ENCODE measurements at places on chromosomes 13 and 19.
A peak's percentile ranks its signal among the peaks of the same experiment; 100 is the strongest.

- DNase-seq: no peak
Measured at GRCh38 chr19:15506074-15506571, 2.2 kb upstream of the CYP4F22 start.

- DNase-seq: no peak
Measured at GRCh38 chr13:40119852-40120251, 464.4 kb downstream of the COG6 start.

DNA sequence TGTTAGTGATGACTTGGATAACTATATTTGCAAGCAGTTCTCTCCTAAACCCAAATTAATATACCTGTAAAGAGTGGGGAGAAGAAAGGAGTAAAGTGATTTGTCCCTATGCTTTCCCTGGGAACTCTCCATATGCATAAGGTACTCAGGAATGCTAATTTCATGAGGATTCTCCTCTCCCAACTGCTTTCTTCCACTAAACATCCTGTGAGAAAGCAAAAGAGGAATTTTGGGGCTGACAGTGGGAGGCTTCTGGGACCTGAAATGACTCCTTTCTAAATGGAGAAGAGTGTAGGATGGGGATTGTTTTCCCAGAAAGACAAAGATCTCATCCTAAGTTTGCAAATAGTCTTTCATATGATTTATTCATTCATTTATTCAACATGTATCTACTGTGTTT, 250.5 kb downstream of the TDRD3 start:
- DNase-seq: no peak

DNA sequence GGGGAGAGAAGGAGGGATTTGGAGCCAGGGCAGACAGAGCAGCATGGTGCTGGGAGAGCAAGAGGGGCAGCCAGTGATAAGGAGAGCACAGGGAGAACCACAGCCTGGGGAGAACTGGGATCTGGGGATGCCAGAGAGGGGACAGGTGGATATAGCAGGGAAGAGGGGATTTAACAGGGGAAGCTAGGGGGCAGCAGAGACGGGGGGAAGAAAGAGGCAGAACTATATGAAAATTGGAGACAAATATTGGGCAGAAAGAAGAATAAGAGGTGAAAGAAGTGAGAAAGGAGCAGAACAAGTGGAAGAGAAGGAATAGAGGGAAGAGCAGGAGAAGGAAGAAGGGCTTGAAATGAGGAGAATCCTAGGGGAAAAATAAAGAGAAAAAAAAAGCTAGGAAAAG, 6.5 kb upstream of the ZNF528 start:
- DNase-seq: no peak

DNA sequence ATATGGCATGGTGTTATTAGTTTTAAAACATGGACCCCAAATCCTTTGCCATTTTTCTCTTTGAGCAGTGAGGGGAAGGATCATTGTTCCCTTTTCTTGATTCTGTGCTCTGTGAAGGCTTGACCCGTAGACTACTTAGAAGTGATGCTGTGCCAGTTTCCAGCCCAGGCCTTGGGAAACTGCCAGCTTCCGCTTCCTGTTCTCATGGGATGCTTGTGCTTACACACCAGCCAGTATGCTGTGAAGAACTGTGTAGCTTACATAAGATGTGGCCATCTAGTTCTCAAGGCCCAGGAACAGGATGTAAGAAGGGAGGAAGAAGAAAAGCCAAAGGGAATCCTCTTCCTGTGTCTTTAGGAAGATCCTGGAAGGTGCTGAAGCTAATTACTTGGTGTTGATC, 180.9 kb downstream of the PCCA start:
- no peak for DNase-seq

- DNase-seq: no peak
Measured at GRCh38 chr19:43956827-43957226, 5.8 kb downstream of the ZNF221 start.

DNA sequence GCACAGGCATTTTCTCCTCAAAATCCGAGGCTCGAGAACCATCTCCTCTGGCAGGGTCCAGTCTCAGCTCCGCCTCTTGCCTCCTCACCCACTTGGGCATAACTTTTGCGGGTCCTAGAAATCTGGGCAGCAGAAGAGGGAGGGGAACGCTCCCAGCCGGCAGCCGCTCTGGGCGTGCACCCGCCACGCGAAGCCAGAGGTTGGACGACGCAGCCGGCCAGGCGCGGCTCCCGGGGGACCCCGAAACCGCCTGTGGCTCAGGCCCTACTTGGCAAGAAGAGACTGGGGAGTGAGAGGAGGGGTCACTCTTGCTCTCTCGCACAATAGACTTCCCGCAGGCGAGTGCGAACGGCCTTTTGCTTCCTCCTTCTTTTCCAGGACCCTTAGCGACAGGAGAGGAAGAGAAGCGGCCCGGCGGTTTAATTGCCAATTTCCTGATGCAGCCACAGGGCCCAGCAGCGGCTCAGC, 6.0 kb upstream of the SOX1 start:
- no peak for DNase-seq

DNA sequence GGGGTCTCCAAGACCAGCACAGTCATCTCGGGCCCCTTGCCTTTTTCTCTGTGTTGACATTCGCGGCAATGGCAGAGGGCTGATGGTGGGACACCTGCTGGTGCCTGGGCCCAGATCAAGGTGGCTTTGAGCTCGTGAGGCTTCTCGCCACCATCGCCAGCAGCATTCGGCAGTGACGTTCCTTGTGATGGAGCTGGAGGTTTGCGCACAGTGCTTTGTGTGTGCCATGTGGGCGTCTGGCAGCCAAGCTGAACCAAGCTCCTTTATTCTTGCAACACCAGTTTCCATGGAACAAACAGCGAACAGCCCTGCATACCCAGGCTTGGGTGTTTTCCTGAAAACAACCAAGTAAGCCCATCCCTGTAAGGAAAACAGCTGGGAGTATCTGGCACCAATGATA, 9.1 kb upstream of the TMEM255B start:
- DNase-seq: no peak

DNA sequence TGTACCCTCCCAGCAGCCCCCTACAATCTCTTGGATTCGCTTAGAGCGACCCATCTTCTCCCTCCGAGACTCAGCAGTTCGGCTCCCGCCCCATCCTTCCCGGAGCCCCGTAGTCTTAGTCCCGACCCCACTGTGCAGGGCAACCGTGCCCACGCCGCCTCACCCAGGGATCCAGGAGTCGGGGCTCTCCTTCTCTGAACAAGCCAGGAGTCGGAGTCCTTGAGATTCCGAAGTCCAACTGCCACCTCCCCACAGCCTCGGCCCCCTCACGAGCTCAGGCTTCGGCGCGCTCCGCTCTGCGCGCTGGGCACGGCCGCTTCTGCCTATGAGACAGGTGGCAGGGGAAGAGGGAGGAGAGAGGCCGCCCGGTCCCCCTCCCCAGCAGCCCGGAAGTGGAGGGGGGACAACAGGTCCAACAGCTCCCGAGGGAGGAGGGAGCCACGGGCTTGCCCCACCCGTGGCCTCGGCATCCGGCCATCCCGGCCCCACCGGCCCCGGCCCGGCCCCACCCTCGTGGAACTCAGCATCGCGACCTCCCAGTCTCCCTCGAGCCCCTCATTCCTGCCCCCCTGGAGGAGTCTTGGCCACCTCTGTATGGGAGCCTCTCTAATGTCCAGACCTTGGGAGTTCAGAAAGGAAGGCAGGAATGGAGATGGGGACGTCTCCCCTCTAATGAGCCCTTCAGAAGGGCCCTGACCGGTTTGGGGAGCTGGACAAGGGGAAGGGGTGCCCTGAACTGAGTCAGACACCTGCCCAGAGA, at the start of gene PHLDB3:
Gene PHLDB3, minus strand, starts transcription at position 321 of the 760 bp plus-strand sequence. CDS start 628 bp downstream, outside the sequence.
- DNase-seq: peak; percentile 67

GRCh38 chr13:92510416-92510815, 716.2 kb upstream of the GPC6 start:
- DNase-seq: no peak

DNA sequence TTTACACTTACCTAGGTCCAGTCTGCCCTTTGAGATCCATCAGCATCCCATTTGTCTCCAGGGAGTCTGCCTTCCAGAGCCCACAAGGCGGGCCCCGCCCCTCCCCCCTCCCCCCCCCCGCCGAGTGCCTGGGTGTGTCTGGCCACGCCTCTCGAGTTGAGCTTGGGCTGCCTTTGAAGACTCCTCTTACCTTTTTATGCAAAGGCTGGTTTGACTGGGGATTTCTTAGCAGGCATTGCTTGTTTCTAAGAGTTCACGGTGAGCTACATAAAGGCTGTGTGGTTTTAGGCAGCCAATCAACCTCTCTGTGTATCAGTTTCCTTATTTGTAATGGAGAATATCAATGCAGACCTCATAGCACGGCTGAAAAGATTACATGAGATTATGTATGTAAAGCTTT, 11.3 kb downstream of the GPR12 start:
- no peak for DNase-seq

DNA sequence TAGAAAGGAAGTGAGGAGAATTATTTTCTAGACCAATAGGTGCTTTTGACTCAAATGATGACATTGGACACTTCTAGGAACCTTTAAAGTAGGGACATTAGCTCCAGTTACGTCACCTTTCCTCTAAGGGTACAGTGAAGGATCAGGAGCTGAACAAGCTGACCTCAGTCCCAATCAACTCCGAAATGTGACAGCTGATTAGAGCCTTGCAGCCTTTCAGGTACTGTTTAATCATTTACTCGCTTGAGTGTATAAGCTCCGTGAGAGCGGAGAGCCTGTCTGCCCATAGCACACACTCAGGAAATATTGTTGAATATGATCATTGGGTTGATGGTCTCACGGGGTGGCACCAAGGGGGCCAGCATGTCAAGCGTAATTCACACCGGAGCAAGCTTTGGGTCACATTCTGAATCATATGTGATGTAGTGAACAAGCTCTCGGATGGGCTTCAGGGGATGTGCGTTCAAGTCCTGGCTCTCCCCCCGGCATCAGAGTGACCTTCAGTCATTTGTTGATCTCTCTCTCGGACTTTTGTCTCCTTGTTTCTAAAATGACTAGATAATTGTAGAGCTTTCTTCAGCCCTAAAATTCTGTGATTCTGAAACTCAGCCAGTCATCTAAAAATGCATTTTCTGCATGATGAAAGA, 141.9 kb downstream of the ZIC5 start:
- DNase-seq: no peak

- no peak for DNase-seq
Measured at GRCh38 chr13:20389696-20390525, 135.7 kb downstream of the CRYL1 start.

- DNase-seq: no peak
Measured at GRCh38 chr19:31781542-31781941, 432.3 kb upstream of the TSHZ3 start.

GRCh38 chr19:1250437-1251260, 2.3 kb downstream of the MIDN start:
- DNase-seq: peak; percentile 77

GRCh38 chr13:34161931-34162543, 344.1 kb downstream of the RFC3 start:
- no peak for DNase-seq

GRCh38 chr19:16001481-16002312, 52.9 kb downstream of the OR10H4 start:
- peak; percentile 45 for DNase-seq

DNA sequence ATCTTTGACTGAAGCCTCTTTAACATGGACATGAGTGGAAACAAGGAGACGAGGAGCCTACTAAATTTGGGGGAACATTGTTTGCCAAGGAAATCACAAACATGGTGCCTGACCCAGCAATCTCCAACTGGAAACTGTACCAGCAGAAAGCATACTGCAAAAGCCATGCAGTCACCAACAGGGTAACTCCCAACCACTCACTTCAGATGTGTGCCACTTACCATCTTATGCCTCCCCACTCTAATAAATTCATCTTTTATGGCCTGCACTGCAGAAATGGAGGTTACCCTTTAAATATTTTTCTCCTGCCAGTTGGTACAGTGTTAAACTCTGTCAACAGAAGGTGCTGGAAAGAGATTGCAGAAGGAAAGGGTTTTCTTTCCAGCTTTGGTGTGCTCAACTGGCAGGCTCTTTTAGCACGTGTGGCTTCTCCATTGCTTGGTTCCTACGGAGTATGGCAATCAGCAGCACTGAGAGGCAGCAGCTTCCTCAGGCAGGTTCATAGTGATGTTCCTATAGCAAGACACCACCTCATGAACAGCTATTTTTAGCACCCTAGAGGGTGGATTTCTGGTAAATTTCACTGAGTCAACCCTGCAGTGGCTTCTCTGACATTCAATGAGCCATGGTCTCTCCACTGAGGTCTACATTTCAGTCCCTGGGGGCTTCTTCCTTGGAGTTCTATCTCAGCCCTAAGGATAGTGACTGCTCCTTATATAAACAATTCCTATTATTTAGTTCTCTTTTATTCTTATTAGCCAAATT, 21.4 kb downstream of the MIR17HG start:
- no peak for DNase-seq

DNA sequence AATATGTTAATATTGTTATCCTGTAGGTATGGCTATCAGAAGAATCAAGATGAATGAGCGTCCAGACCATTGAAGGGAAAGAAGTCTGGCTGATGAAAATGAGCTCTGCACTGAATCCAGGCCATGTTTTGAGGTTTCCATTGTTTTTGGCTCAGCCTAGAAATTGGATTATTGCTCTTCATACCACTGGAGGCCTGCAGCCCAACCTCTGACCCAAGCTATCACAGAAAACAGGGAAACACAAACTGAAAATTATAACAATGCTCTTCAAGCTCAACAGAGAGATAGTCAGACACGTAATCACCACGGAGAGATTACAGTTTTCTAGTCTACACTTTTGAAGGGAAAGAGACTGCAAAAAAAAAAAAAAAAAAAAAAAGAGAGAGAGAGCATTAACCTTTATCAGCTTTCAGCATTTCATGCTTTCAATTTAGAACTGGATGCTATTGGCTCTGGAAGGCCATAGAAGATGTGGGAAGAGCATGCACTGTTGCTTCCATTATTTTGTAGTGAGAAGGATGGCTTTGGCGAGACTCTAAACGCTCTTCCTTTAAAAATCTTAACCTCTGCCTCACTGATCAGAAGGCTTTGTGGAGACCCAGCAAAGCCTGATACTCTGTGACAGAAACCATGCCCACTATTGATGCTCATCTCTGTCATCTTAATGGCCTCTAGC, 10.8 kb downstream of the EDNRB start:
- no peak for DNase-seq

DNA sequence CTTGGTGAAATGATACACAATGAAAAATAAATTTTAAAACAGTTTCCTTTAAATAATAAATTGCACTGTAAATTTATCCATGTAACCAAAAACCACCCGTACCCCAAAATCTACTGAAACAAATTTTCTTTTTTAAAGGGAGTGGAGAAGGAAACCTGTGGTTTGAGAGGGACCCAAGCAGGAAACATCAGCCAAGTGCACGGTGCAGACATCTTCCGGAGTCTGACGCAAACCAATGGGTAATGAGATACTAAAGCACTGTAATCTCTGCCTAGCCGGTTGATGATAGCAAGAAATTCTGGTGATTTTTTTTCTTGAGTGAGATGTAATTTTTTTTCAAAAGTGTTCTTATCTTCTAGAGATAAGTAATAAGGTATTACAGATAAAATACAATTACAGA, 115.4 kb downstream of the ABCC4 start:
- DNase-seq: peak; percentile 69

- no peak for DNase-seq
Measured at GRCh38 chr13:97979051-97979450, 25.6 kb downstream of the IPO5 start.
